Breast epithelium (tissue), 4 donors: ENCODE measurements at places on chromosomes 2 and 18. TPM values are rescaled to one million over a fixed set of nuclear protein-coding genes. Genes with fewer than 3 reads are reported as not detected.

The TRABD2A gene
- total RNA-seq = 5.6 TPM

The ANKRD23 gene
- 3.5 TPM for total RNA-seq

The TAF4B gene
- total RNA-seq = 14.1 TPM

The HTRA2 gene
- 34.5 TPM for total RNA-seq

DNA sequence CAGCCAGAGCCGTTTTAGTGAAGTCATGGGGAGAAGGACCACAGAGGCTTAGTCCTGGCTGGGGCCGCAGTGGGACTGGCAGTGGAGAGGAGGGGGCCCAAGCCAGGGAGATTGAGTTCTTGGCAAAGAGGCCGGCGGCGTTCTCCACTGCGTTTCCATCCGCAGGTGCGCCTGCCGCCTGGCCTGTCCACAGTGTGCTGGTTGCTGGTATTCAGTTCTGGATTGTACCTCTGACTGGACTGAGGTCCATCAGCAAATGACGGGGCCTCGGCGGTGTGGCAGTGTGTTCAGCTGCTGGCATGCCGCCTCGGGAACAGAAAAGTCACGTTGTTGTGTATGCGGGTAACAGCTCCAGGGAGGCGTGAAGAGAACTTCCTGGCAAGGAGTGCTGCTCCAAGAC is 36.8 kb downstream of the LRRFIP1 start:
- no peak for DNase-seq

DNA sequence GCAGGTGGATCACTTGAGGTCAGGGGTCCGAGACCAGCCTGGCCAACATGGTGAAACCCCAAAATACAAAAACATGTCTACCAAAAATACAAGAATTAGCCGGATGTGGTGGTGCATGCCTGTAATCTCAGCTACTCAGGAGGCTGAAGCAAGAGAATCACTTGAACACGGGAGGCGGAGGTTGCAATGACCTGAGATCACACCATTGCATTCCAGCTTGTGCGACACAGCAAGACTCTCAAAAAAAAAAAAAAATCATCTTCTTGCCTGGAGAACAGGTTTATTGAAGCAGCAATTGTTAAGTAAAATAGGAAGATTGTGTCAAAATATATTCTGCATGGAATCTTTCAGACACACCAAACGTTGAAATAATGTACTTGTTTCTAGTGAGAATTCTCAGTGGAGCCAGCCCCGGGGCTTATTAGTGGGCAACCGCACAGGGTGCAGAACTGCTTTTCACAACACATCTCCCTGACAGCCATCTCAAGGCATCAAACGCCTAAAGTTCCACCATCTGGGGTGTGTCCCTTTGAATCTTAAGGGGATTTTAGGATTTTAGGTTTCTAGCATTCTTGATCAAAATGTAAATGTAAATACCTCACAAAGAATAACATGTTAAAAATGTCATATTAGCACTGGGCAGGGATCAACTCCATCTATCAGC is 28.6 kb upstream of the PPP4R1 start:
- no peak for DNase-seq

DNA sequence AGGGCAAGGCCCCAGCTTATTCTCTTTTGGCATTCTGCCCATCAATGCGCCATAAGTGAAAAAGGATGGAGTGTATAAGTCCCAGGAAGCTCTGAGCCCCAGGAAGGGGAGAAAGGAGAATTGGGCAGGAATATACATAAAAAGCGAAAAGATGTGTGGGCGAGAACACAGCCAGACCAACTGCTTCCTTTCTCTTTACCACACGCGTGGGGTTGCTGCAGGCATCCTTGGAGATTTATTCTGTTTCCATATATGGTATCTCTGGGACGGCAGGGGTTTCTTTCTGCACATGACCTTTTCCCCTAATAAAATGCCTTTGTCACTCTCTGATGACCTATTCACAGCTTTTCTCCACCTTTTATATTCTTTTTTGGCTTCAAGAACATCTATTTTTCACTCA is 440.5 kb downstream of the NBAS start:
- no peak for DNase-seq
